DMS79 (cell line): ENCODE measurements at places on chromosomes 16 and 17.

GRCh38 chr17:82595893-82596292 is 52.4 kb downstream of the WDR45B start:
- no peak for DNase-seq

DNA sequence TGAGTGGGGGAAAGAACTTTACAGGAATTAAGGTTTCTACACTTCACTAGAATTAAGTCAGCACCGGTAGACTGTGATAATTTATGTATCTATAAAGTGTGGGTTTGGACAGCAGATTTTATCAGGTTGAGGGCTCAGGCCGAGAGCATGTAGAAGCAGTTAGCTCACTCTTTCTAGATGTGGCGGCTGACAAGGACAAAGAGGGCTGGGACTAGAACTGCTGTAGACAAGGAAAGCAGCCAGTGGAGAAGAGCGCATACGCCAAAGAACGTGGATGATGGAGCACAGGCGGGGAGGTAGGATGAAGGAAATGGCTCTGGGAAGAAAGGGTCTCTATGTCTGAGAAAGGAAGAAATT is 504 bp upstream of the GOSR1 start:
- no peak for DNase-seq

DNA sequence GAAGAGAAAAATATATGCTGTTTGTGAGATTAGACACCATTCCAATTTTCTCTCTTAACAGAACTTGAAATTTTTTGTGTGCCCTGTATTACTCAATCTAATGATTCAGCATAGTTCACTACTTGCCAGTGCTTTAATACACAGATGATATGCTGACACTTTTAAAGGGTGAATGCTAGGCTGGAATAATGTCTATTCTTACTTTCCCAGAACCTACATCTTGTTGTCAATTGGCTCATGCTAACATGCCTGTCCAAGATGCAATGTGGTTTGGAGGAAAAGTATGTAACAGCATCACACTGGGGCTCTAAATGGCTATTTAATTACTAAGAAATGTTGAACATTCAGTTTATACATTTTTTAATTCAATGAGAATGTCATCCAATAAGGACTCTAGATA is 7.6 kb upstream of the MAP2K6 start:
- no peak for DNase-seq

- DNase-seq, result no peak
Observed at GRCh38 chr16:4314532-4315185, 1.2 kb upstream of the GLIS2 start.

GRCh38 chr17:69018022-69018615 is 42.6 kb downstream of the ABCA9 start:
- no peak for DNase-seq

DNA sequence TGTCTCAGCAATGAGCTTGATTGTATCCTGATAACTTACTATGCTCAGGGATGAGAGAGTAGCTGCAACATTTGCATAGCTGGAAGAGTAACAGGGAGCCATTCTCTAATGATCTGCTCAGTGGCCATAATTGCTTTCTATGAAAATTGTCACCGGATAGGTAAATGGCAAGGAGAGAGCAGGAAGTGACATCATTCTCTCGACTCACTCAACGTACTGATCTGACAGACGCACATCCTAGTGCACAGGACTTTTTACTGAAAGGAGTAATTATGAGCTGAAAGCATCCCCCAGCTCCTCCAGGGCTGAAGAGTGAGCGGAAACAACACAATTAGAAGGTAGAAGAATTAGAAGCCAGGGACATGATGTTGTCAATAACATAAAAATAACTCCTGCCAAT is 71.8 kb downstream of the IRX5 start:
- no peak for DNase-seq
